Nephron progenitor cell (in vitro differentiated cells): ENCODE measurements at places on chromosomes 2 and 18.

GRCh38 chr18:58695772-58696171 lies 24.5 kb downstream of the MALT1 start:
- no peaks in the 10 kb centered on the region for H3K4me1 ChIP-seq
- peaks cover 46% of the 10 kb centered on the region for H3K36me3 ChIP-seq
- no peak overlapping the region for H3K27ac ChIP-seq
- no peak overlapping the region for H3K4me3 ChIP-seq
- H3K27me3 ChIP-seq, result no peaks in the 10 kb centered on the region

DNA sequence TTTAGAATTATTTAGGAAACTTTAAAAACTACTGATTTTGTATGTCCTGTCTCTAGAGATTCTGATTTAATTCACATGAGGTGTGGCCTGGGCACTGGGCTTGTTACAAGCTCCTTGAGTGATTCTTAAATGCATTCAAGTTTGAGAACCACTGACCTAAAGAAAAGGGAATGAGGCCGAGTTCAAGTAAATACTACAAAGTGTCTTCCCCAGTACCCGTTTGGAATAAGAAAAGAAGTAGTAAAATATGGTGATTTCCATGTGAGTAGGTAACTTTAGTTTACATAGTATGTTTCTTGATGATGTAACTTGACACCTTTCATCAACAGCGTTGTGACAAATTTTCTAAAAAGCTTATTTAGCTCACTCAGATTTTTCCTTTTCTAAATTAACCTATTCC lies 1022.9 kb upstream of the NRXN1 start:
- H3K27ac ChIP-seq, result no peak overlapping the region
- H3K4me1 ChIP-seq, result no peaks in the 10 kb centered on the region
- peaks cover 5% of the 10 kb centered on the region for H3K36me3 ChIP-seq
- no peak overlapping the region for H3K4me3 ChIP-seq
- H3K27me3 ChIP-seq, result no peaks in the 10 kb centered on the region
- DNase-seq, result no peak

GRCh38 chr2:190765386-190766173 lies 115.0 kb upstream of the GLS start:
- H3K4me1 ChIP-seq, result peaks cover 10% of the 10 kb centered on the region

- H3K27ac ChIP-seq, result peak overlapping the region; percentile 69
- peaks cover 86% of the 10 kb centered on the region for H3K36me3 ChIP-seq
- no peaks in the 10 kb centered on the region for H3K4me1 ChIP-seq
- no peak for DNase-seq
- H3K27me3 ChIP-seq, result peaks cover 3% of the 10 kb centered on the region
Observed at GRCh38 chr2:86477349-86477748, 36.2 kb downstream of the KDM3A start.

DNA sequence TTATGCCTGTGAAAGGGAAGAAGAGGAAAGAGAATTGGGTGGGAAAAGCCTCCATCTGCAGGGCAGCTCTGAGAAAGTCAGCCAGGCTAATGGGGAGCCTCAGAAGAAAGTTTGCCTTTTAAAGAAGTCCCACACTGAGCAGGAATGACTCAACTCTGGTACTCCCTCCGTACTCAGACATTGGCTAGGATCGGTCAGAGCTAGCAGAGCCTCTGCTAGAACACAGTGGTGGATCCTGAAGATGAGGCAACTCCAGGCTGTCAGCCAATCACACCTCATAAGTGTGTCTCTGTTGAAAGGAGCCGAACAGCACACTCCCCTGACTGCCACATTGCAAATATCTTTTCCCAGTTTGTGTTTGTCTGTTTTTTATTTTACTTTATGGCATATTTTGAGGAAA lies 96.9 kb downstream of the HNRNPLL start:
- H3K27ac ChIP-seq, result no peak overlapping the region
- no peak overlapping the region for H3K4me3 ChIP-seq
- peaks cover 9% of the 10 kb centered on the region for H3K27me3 ChIP-seq
- peaks cover 7% of the 10 kb centered on the region for H3K36me3 ChIP-seq

DNA sequence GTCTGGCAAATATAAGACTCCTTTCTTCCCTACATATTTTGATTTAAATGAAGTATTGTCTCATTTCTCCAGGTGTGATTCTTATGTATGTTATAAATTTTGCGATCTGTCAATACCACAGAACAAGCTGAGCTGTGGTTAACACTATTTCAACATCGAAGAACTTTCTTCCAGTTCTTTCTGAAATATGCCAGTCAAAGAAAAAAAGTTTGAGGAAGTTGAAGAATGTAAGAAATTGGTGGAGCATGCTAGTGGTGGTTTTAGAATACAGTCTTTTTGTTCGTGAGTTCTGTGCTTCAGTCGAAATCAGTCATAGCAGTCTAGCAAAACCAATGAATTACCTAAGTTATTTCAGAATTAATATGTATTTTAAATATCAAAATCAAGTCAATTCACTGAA lies 8.6 kb upstream of the COBLL1 start:
- H3K4me1 ChIP-seq, result no peaks in the 10 kb centered on the region
- no peaks in the 10 kb centered on the region for H3K36me3 ChIP-seq
- peaks cover 5% of the 10 kb centered on the region for H3K27me3 ChIP-seq
- H3K27ac ChIP-seq, result no peak overlapping the region
- no peak overlapping the region for H3K4me3 ChIP-seq

GRCh38 chr2:152740743-152741328 lies 22.4 kb downstream of the ARL6IP6 start:
- no peak overlapping the region for H3K27ac ChIP-seq
- H3K27me3 ChIP-seq, result no peaks in the 10 kb centered on the region
- no peak for DNase-seq
- no peaks in the 10 kb centered on the region for H3K4me1 ChIP-seq
- H3K36me3 ChIP-seq, result peaks cover 49% of the 10 kb centered on the region

DNA sequence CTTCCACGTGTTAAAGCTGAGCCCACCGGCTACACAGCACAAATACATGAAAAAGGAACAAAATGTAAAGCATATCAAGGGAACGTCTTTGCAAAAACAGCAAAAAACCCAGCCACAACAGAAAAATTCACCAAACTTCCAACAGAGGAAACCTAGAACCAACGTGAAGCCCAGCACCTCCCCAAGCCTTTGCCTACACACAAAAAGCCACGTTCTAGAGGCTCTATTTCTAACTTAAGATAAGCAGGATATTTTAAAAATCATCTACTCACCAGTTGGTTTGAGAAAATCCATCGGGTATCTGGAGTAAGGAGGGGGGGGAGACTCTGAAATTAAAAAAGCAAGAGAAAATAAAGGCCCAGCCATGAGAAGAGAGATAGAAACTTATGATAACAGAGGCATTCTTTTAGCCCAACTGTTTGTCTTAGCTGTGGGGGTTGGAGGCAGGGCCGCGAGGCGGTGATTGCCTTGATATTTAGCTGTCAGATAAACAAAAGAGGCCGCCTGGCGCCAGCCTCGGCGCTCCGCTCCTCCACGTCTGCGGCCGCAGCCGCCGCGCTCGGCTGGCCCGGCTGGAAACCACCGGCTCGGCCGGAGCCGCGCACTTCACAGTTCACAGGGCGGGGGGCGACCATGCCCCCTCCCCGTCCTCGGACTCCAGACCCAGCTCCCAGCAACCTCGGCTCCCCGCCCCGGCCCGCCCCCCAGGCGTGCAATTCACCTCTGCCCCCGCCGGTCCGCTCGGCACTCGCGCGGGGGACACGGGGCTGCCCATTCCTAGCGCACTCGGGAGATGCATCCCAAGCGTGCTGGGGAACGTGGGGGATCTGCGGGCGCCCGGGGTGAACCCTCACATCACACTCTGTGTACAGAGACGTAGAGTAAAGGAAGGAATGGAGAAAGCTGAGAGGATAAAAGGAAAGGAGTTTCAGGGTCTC lies 2.4 kb downstream of the SMAD7 start:
- peaks cover 55% of the 10 kb centered on the region for H3K4me1 ChIP-seq
- H3K36me3 ChIP-seq, result peaks cover 21% of the 10 kb centered on the region
- peak; percentile 75 for DNase-seq
- no peaks in the 10 kb centered on the region for H3K27me3 ChIP-seq
- peak overlapping the region; percentile 96 for H3K27ac ChIP-seq
- H3K4me3 ChIP-seq, result peak overlapping the region; percentile 99

DNA sequence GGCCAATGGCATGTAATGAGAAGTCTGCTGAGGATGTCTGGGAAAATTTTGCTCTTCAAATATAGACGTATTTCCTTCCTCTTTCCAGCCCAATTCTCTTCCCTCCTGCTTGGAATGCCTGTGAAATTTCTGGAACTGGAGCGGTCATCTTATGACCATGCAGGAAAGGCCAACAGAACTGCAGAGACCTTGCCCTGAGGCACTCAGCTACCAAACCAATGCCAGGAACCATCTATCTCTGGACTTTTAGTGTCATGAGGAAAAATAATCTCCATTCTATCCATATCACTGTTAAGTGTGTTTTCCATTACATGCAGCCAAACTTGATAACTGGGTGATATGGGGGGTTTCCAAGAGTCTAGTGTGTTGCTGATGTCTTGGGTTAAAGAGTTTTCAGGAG lies 363.7 kb downstream of the SLC4A3 start:
- H3K36me3 ChIP-seq, result no peaks in the 10 kb centered on the region
- H3K4me1 ChIP-seq, result peaks cover 26% of the 10 kb centered on the region
- no peak overlapping the region for H3K4me3 ChIP-seq
- H3K27ac ChIP-seq, result no peak overlapping the region
- H3K27me3 ChIP-seq, result peaks cover 2% of the 10 kb centered on the region
- DNase-seq, result no peak

GRCh38 chr2:226300196-226300886 lies 499.3 kb downstream of the IRS1 start:
- no peak overlapping the region for H3K4me3 ChIP-seq
- H3K36me3 ChIP-seq, result no peaks in the 10 kb centered on the region
- no peak overlapping the region for H3K27ac ChIP-seq
- H3K4me1 ChIP-seq, result no peaks in the 10 kb centered on the region
- DNase-seq, result no peak
- peaks cover 4% of the 10 kb centered on the region for H3K27me3 ChIP-seq

DNA sequence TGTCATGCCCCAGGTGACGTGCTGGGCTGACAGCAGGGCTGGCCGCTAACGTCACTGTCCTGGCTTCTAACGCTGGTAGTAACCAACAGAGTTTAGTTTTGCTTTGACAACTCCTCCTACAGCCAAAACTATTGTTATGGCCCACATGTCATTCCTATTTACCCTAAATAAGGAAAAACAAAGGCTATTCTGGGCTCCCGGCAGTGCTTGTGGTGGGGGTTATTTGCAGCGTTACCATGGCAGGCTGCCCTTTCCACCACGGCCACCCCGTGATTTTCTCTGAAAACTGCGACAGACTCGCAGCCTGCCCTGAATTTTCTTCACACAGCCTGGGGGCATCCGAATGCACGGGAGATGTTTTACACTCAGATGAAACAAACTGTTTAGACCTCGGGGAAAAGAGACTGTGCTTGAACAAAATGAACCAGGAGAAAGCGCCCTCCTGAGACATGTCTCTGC lies 115.2 kb downstream of the FAM210A start:
- H3K27ac ChIP-seq, result no peak overlapping the region
- H3K27me3 ChIP-seq, result peaks cover 50% of the 10 kb centered on the region
- no peaks in the 10 kb centered on the region for H3K36me3 ChIP-seq
- peaks cover 52% of the 10 kb centered on the region for H3K4me1 ChIP-seq
- peak overlapping the region; percentile 80 for H3K4me3 ChIP-seq

GRCh38 chr2:240060977-240061591 lies 7.8 kb upstream of the OR6B3 start:
- no peak overlapping the region for H3K27ac ChIP-seq
- H3K4me3 ChIP-seq, result no peak overlapping the region
- no peaks in the 10 kb centered on the region for H3K36me3 ChIP-seq

DNA sequence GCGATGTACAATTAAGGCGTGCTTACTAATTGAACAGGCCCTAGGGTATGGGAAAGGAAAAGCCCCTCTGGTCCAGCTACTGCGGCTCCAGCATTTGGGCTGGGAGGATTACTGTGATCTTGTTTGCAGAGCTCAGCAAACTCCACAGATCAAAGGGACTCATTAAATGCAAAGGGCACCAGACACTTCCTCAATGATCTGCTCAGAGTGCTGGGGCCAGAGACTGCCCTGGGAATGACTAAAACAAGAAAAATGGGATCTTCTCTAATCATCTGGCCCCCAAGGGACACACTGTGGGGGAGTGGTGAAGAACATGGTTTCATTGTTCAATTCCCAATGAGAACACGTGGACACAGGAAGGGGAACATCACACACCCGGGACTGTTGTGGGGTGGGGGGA lies 85.0 kb downstream of the MARCHF4 start:
- peaks cover 12% of the 10 kb centered on the region for H3K27me3 ChIP-seq
- peaks cover 50% of the 10 kb centered on the region for H3K4me1 ChIP-seq
- H3K4me3 ChIP-seq, result no peak overlapping the region
- no peaks in the 10 kb centered on the region for H3K36me3 ChIP-seq

GRCh38 chr2:14779252-14779651 lies 146.7 kb downstream of the LRATD1 start:
- peaks cover 54% of the 10 kb centered on the region for H3K4me1 ChIP-seq
- no peak overlapping the region for H3K4me3 ChIP-seq
- peak; percentile 4 for DNase-seq

DNA sequence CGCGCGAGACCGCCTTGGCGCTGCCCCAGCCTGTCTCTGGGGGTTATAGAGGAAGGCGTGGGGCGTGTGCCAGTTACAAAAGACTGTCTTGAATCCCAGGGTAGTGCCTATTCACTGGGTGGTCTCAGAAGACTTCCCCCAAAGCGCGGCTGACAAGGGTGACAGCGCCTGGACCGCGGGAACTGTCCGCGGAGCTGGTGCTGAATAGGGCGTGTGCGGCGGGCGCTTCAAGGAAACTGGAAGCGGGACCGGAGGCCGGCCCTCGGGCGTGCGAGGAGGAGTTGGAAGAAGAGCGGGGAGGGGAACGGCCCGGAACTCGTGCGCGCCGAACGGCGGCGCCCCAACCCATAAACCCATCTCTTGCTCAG lies 2.3 kb downstream of the EGR4 start:
- H3K4me1 ChIP-seq, result no peaks in the 10 kb centered on the region
- peak overlapping the region; percentile 66 for H3K4me3 ChIP-seq
- H3K36me3 ChIP-seq, result no peaks in the 10 kb centered on the region
- no peak overlapping the region for H3K27ac ChIP-seq
- H3K27me3 ChIP-seq, result peaks cover 100% of the 10 kb centered on the region

DNA sequence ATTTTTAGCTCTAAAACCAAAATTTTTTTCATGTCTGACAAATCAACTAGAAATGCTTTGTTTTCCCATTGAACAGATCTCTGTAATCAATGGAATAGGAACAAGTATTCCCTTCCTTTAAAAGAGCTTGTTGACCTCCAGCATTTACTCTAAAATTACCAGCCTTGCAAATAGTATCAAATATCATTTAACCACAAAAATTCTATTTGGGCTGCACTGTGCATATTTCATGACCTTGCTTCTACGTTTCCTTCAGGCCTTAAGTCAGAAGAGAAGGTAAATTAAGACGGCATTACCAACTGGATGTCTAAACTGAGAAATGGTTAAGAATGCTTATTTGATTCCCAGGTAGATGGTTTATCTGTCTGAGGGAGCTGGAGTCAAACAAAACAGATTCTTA lies 33.3 kb upstream of the NRXN1 start:
- H3K27me3 ChIP-seq, result no peaks in the 10 kb centered on the region
- no peak overlapping the region for H3K27ac ChIP-seq
- no peak for DNase-seq
- H3K4me1 ChIP-seq, result no peaks in the 10 kb centered on the region
- H3K36me3 ChIP-seq, result no peaks in the 10 kb centered on the region

DNA sequence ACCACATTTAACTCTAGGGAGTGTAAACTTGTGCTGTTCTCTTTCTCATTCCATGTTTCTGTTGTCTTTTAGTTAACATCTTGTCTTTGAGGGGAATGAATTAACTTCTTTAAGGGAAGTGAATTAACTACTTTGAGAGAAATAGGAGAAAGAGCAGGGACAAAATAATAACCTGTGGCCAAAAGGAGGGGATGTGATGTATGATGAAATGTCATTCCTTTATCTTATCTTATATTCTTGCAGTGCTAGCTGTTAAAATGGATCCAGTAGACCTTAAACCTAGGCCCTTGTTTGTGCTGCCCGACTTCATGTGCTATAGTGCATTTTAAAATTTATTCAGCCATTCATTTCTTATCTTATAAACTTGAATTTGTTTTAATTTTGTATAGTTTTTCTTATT lies 18.4 kb downstream of the ABI2 start:
- peak overlapping the region; percentile 46 for H3K27ac ChIP-seq
- H3K36me3 ChIP-seq, result peaks cover 90% of the 10 kb centered on the region
- no peak overlapping the region for H3K4me3 ChIP-seq
- peaks cover 3% of the 10 kb centered on the region for H3K27me3 ChIP-seq
- no peaks in the 10 kb centered on the region for H3K4me1 ChIP-seq
- DNase-seq, result no peak
